ENCODE measurements at places on chromosomes 2 and 18.
A peak's percentile ranks its signal among the peaks of the same experiment; 100 is the strongest.

DNA sequence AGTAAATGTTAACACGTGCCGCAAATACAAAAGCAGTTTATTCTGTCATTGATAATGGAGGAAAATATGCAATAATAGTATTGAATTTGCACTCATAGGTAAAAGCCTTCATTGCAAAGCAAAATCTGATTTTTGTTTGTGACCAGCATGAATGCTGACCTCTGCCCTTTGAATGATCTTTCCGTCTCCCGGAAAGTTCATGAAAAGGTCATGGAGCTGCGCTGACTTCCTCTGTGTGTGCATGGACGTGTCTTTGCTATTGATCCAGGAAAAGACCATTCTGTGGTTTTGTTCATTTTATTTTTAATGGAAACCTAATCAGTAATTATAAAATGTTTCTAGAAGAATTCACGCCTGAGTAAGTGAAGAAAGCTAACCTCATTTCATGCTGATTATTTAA, 320.0 kb downstream of the MTX2 start:
- DNase-seq = no peak

- DNase-seq = no peak
These were observed 32.3 kb downstream of the MROH2A start for GRCh38 chr2:233810385-233810784.

DNA sequence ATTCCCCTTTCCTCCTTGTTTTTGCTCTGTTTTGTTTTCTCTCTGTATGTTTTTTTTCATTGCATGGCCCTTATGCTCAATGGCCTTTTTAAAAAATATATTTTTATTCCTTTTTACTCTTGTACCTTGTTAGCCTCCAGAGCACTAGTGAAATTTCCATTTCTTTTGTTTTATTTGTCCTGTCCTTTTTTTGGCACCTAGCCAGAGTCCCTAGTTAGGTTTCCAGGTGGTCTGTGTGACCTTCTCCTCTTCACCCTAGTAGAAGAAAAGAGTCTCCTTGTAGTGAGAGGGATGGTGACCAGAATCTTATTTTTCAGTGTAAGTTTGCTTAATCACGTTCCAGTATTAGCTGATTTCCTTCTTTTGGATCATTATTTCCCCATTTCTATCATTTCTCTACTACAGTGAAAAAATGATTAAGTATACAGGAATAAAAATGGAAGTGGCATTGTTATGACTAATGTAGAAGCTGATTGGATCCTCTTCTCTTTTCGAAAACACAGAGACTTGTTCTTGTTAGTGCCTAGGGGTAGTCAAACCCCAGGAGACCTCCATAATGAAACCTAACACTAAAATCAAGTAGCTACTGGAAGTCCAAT, 65.9 kb downstream of the NBEAL1 start:
- DNase-seq = no peak

DNA sequence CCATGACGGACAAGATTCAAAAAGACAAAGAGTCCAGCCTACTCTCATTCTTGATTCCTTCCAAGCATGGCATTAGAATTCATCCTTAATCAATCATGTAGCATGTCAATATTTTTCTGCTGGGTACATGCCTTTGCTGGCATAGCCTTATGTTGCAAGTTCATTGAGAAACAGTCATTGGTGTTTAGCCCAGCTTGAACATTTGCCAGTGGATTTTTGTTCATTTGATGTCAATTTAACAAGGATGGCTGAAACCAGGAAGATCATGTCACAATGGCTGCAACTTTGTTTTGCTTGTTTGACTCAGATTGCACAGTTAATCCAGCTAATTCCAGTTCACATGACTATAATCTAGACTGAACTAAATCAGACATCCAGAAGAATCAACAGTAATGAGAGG, 1132.2 kb downstream of the LRP1B start:
- no peak for DNase-seq

DNA sequence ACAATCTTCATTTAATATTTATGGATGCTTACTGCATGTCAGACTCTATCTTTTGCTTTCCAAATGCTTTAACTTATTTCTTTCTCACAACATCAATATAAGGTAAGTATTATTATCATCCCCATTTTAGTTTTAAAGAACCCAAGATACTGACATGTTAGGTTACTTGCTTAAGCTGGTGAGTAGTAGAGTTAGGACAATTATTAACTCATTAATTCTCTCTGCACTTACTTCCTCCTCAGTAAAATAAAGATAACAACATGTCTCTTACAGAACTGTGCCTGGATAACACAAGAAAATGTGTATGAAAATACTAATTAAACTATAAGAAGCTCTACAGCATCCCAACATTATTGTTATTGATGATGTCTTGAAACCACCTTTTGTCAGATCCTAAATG, 359.1 kb upstream of the CHST9 start:
- DNase-seq = no peak

- no peak for DNase-seq
These were observed 11.4 kb downstream of the UBE2F start for GRCh38 chr2:237978058-237978712.

DNA sequence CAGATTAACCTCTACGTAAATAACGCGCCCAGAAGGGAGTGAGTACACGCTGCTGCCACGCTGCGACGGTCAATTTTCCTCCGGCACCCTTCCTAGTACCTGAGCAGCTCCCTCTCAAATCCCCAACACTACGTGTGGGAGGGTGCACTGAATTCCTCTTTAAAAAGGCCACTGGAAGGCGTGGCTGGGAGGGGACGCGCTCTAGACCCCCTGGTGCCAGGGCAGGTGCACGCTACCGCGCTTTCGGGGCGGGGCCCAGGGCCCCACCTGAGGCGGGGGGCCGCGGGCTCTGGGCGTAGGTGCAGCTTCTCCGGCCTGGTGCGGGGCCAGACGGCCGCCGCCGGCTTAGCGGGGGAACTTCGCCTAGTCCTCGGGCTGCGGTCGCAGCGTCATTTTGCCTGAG, 668 bp upstream of the ANKRD12 start:
- DNase-seq = peak; percentile 34
